Activated naive CD4-positive, alpha-beta T cell treated with anti-CD3 and anti-CD28 coated beads for 36 hours (primary cell): ENCODE measurements at places on chromosomes 5 and 9. TPM values are rescaled to one million over a fixed set of nuclear protein-coding genes. Genes with fewer than 3 reads are reported as not detected.
A peak's percentile ranks its signal among the peaks of the same experiment; 100 is the strongest.

DNA sequence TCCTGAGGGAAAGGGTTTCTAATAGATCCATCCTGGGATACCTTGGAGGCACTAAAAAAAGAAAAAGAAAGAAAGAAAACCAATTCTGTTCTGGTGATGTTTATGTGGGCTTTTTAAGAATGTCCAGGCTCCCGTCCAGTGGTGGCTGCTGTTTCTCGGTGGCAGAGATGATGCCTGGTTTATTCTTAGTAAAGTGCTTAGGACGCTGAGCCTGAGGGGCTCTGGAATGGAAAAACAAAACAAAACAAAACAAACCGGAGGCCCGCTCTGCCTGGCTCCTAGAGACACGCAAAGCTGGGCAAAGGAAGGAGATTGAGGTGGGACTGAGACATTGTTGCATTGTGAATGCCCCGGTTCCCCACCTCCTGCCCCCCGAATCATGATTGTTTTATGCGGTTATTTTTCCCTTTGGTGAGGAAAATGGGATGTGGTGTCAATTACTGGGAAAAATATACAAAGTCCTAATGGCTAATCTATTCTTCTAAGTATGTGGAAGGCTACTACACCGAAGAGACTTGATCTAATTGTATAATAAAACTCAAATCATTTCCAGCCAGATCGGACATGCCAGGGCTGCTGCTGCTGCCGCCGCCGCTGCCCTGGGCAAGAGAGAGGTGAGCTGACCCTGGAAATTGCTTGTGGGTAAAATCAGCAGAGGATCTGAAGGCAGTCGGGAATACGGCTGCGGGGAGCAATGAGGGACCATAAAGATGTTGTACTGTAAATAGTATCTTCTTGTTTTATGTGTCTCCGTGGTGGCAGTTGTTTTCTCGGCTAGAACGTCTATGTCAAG is 644.9 kb downstream of the CCDC171 start:
- no peak overlapping the region for H3K27ac ChIP-seq
- H3K27me3 ChIP-seq: peaks cover 2% of the 10 kb centered on the region
- H3K4me1 ChIP-seq: no peaks in the 10 kb centered on the region
- no peaks in the 10 kb centered on the region for H3K36me3 ChIP-seq
- DNase-seq: no peak
- no peak overlapping the region for H3K4me3 ChIP-seq

Gene IFNA21
- not detected for total RNA-seq

DNA sequence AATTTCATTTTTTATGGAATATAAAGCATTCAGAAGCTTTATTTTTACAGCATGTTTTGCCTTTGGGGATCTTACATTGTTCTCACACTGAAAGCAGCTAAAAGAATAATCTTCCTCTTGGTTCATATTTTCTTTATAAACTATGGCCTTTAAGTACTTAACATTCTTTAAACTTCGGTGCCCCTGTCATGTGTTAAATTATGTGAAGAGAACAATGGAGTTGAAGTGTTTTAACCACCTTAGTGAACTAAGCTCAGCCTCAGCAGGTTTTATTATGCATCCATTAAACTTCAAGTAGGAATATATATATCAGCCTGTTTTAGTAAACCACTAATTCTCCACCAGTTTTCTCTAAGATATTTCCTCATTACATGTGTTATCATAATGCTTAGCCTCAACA is 371.4 kb upstream of the CDH18 start:
- no peak overlapping the region for H3K4me3 ChIP-seq
- H3K4me1 ChIP-seq: no peaks in the 10 kb centered on the region
- no peaks in the 10 kb centered on the region for H3K36me3 ChIP-seq
- no peak for DNase-seq
- no peak overlapping the region for H3K27ac ChIP-seq
- no peaks in the 10 kb centered on the region for H3K27me3 ChIP-seq

Gene TRAF2
- 41.8 TPM for total RNA-seq

DNA sequence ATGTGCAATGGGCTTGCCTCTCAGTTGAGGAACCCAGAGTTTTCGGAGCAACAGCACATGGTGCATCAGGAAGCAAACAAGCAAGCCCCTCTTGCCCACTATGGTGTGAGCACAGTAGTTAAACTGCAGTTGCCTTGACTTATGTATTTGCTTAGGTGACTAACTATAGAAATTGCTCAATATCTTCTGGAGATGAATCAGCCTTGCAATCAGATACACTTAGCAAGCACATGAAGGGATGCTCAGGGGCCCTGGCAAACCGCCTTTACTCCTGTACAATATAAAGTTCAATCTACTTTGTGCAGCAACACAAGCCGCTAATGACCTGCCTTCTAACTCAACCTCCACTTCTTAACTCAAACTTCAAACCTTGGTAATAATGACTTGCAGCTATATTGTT is 581.7 kb upstream of the RIOK2 start:
- H3K27ac ChIP-seq: no peak overlapping the region
- H3K36me3 ChIP-seq: no peaks in the 10 kb centered on the region
- H3K4me3 ChIP-seq: no peak overlapping the region

Gene PLAC8L1
- 0.36 TPM for total RNA-seq

DNA sequence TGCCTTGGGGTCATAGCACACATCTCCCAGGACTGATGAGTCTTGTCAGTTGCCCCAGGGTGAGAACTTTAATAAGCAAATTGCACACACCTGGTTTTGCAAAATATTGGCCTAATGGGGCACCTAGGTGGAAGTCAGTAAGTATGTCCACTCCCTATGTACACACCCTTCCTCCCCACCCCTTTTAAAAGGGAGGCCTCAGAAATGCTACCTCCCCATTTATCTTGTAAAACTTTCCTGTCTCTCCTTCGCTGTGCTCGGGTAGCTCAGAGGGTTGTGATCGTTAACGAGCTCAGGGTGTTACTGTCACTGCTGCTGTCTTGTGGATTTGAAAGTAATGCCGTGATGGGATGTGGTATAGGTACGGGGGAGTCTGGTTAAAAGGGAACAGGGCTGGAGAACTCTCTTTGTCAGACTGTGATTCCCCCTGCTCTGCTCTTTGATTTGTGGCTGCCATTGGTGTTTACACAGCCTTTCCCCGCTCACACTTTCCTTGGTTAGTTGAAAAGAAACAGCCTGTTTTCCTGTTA is 26.2 kb downstream of the ZNF462 start:
- DNase-seq: no peak
- H3K27ac ChIP-seq: no peak overlapping the region
- H3K27me3 ChIP-seq: peaks cover 2% of the 10 kb centered on the region
- no peaks in the 10 kb centered on the region for H3K36me3 ChIP-seq
- H3K4me3 ChIP-seq: no peak overlapping the region

DNA sequence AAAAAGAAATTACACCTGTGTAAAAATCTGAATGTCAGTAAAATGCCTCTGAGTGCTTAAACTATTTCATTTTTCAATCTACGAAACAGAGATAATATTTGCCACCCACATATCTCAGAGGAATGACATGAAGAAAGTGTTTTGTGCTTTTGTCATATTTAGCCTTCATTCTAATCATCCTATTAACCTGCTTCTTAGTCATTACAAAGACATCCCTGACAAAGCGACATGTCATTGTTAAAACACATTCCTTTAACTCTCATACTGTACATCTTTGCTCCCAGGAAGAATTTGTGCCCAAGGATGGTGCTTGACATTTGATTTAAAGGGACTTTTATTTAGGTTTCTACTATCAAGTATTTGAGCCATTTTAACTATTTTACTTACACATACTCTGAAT is 275.9 kb downstream of the DMRTA1 start:
- H3K27ac ChIP-seq: no peak overlapping the region
- no peaks in the 10 kb centered on the region for H3K27me3 ChIP-seq
- DNase-seq: no peak
- H3K4me3 ChIP-seq: no peak overlapping the region
- H3K36me3 ChIP-seq: no peaks in the 10 kb centered on the region
- no peaks in the 10 kb centered on the region for H3K4me1 ChIP-seq

Gene FAM169A
- 10.7 TPM for total RNA-seq

DNA sequence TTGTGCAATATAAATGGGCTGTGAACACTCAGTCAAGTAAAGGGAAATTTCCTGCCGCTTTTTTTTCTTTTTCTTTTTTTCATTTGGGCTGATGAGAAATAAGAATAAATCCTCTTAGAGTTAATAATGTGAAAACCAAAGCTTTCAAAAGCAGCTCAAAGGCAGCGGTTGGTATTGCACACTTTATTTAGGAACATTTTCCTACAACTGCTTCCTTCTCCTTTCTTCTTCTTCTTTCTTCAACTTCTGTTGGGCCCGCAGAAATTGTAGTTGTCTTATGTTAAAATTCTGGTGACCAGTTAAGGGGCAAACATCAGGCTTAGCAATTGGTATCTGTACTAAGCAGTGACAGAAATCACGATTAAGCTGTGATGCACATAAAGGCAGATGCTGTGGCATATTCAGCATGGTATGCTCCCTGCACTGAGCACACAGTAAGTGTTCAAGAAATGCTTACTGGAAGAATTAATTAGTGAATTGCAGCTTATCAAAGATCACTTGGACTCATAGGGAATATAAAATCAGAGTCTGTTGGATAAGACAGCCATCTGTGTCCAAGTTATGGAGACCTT is 85.4 kb downstream of the ANKRD55 start:
- no peak for DNase-seq
- H3K4me1 ChIP-seq: peaks cover 68% of the 10 kb centered on the region
- H3K27me3 ChIP-seq: no peaks in the 10 kb centered on the region
- peak overlapping the region; percentile 53 for H3K4me3 ChIP-seq
- H3K27ac ChIP-seq: peak overlapping the region; percentile 93

Gene BRINP1
- not detected for total RNA-seq

DNA sequence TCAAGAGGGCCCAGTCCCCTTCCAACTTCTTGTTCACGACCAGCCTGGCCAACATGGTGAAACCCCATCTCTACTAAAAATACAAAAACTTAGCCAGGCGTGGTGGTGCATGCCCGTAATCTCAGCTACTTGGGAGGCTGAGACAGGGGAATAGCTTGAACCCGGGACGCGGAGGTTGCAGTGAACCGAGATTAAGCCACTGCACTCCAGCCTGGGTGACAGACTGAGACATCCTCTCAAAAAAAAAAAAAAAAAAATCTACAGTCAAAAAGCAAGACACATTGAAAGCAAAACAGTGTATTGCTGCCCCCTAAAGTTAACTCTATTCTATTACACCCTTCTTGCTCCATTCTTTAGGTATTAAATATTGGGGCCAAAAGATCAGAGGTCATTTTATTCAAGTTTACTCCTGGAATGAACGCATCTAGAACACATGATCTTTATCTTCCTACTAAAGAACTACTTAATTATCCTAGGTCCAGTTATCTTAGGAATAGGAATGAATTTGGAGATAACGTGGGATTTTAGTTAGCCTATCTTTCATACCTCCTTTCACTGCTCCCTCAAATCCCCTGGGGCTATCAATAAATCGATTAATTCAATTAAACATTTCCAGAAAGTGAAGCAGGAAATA is 2.4 kb downstream of the ATG12 start:
- H3K4me1 ChIP-seq: peaks cover 33% of the 10 kb centered on the region
- no peak overlapping the region for H3K27ac ChIP-seq
- peak; percentile 57 for DNase-seq

GRCh38 chr9:68750255-68750654 is 45.2 kb downstream of the PIP5K1B start:
- no peak overlapping the region for H3K27ac ChIP-seq
- H3K36me3 ChIP-seq: no peaks in the 10 kb centered on the region
- no peak overlapping the region for H3K4me3 ChIP-seq

DNA sequence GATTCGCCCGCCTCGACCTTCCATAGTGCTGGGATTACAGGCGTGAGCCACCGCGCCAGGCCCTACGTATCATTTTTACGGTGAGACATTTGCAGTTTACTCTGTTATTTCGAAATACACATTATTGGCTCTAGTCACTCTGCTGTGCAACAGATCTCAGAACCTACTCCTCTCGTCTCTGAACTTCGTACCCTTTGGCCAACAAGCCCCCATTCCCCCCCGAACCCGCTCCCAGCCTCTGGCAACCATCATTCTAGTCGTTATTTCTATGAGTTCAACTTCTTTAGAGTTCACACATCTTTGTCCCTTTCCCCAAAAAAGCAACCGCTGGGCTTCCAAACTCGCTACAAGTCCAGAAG is 735 bp downstream of the PTGR1 start:
- H3K4me3 ChIP-seq: peak overlapping the region; percentile 80
- DNase-seq: peak; percentile 47
- no peak overlapping the region for H3K27ac ChIP-seq
- peaks cover 27% of the 10 kb centered on the region for H3K27me3 ChIP-seq

Gene ASPN
- not detected for total RNA-seq

DNA sequence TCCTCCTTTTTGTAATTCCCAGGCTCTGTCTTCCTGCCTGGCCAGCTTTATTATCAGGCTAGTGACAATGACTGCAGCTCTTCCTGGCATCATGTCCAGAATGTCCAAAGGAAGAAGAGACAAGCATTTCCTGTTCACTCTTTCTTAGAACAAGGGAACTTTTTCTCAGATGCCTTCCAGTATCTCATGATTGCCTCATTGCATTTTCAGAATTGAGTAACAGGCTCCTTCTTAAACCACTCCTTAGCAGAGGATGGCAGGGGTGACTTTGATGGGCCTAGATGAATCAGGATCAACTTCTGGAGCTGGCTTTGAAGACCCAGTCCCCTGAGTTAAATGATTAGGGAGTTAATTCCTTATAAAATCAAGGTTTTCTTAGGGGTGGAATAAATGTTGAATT is 92.9 kb upstream of the RASGRF2 start:
- no peaks in the 10 kb centered on the region for H3K27me3 ChIP-seq
- H3K4me3 ChIP-seq: no peak overlapping the region
- peak; percentile 18 for DNase-seq
- peak overlapping the region; percentile 28 for H3K27ac ChIP-seq
- H3K36me3 ChIP-seq: peaks cover 27% of the 10 kb centered on the region

- peak overlapping the region; percentile 61 for H3K4me3 ChIP-seq
- H3K27me3 ChIP-seq: no peaks in the 10 kb centered on the region
- H3K4me1 ChIP-seq: peaks cover 18% of the 10 kb centered on the region
- peak; percentile 53 for DNase-seq
- no peaks in the 10 kb centered on the region for H3K36me3 ChIP-seq
Observed at GRCh38 chr9:38227656-38228055, 158.6 kb upstream of the SHB start.

DNA sequence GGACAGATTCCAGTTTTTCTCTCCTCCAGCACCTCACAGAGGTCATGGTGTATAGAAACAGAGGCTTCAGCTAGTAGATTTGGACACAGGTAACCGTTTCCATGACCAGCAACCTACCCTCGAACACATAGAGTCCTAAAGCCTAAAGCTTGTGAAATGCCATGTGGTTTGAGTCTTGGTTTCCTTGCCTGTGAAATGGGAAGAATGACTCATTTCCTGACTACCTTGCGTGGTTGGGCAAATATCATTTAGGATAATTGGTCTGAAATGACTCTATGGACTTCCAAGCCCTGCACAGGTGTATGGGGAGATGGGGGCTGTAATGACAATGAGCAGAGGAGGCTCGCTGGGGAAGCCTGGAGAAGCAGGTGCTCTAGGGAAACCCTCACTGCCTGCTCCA is 134.6 kb downstream of the TTLL11 start:
- DNase-seq: no peak
- H3K4me3 ChIP-seq: no peak overlapping the region
- H3K27ac ChIP-seq: no peak overlapping the region
- H3K27me3 ChIP-seq: no peaks in the 10 kb centered on the region
- H3K36me3 ChIP-seq: peaks cover 1% of the 10 kb centered on the region
- no peaks in the 10 kb centered on the region for H3K4me1 ChIP-seq

- peak; percentile 15 for DNase-seq
- no peaks in the 10 kb centered on the region for H3K27me3 ChIP-seq
- H3K4me3 ChIP-seq: no peak overlapping the region
- peaks cover 56% of the 10 kb centered on the region for H3K4me1 ChIP-seq
Observed at GRCh38 chr9:128065907-128066712, 1.0 kb downstream of the NAIF1 start.
